Activated CD4-positive, CD25-positive, alpha-beta regulatory T cell treated with anti-CD3 and anti-CD28 coated beads, Interleukin-2, amount 50 U/mL, for 16 hours (primary cell): ENCODE measurements at places on chromosomes 4 and X.

- DNase-seq, result no peak
These were observed 127.5 kb upstream of the BMP3 start for GRCh38 chr4:80903020-80903419.

- DNase-seq, result no peak
These were observed 178.3 kb downstream of the CHIC2 start for GRCh38 chr4:53886090-53886489.

DNA sequence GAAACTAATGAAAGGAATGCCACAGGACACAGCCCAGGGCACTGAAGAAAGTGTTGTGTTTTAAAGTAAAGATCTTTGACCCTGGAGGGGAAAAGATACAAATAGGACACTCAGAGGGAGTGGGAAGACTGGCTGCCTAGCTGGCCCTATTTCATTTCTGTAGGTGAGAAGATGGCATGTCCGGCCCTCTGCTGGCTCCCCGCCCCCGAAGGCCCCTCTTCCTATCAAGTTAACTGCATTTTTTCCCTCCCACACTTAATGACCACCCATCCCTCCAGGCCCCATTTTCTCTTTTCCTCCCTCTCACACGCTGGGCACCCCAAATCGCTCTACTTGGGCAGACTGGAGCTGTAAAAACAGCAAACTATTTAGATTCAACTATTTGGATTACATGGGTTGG is 5.5 kb upstream of the TRIM75 start:
- no peak for DNase-seq

DNA sequence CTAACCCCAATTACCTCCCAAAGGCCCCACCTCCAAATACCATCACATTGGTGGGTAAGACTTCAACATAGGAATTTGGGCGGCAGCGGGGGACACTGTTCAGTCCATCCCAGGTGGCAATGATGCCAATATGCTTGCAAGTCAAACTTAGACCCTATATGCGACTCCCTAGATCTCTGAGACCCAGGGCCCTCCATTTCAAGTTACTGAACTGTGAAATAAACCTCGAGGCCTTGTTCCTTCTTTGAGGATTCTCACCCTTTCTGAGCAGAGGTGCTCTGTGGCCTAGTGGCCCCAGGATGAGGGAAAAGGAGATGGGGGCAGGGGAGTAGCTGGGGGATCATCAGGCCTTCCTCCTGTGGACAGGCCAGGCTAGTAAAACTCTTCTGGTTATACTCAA is 44.7 kb downstream of the CNGA2 start:
- no peak for DNase-seq

- DNase-seq, result no peak
These were observed 608 bp downstream of the TAF1 start for GRCh38 chrX:71366674-71367256.

- DNase-seq, result no peak
These were observed 29.3 kb downstream of the AFAP1 start for GRCh38 chr4:7910263-7910896.

DNA sequence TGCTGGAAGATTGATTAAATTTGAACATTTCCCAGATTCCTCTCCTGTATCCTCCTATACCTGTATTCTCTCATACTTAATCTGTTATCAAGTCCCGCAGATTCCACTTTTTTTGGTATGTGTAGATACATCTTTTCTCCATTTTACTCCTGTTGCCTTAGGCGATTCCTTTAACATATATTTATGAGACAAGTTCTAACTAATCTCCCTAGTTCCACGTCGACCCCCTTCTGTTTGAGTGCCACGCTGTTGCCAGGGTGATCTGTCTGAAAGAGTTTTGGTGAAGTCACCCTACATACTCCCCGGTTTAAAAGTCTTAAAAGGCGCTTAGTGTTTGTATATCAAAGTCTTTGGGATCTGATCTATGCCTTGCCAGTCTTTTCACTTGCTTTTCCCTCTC is 2.4 kb downstream of the HNRNPH2 start:
- no peak for DNase-seq

- DNase-seq, result no peak
These were observed 73.3 kb downstream of the FIP1L1 start for GRCh38 chr4:53450773-53451172.

GRCh38 chr4:98482847-98483806 is 175.3 kb downstream of the TSPAN5 start:
- no peak for DNase-seq

DNA sequence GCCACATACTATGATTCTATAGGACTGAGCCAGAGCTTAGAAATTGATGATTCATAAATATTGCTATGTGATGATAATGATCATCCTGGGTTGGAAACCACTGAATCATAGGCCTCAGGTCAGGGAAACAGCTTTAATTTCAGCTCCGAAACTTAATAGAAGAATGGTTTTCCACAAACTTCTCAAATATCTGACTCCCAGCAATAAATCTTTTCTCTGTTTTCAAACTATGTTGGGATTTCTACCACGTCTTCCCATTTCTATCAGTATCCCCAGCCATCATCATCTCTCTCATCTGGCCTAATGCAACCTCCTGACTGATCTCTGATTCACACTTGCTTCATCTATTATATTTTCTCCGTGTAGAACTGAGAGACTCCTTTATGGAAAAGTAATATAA is 521.8 kb upstream of the AGA start:
- no peak for DNase-seq

GRCh38 chr4:168028970-168029597 is 63.3 kb upstream of the ANXA10 start:
- no peak for DNase-seq

DNA sequence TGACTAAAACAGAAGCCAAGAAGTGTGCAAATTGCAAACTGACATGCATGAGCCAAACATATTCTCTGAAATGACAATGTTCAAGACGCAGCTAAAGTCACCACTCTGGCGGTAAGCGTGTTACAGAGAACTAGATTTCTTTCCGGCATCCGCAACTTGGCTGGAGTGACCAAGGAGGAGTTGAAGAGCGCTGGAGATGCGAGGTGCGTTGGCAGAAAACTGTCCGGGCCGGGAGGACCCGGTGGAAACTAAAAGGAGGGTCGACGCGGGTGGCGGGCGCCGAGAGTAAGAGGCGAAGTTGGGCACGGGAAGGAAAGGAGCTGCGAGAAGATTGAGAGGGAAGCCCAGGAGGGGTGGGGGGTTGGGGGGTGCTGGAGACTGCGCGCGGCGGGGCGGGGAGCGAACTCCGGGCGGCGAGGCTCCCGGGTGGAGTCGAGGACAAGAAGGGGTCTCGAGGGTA is 807 bp downstream of the SEL1L3 start:
- DNase-seq, result no peak

GRCh38 chrX:8565729-8566128 is 101.1 kb downstream of the VCX3B start:
- DNase-seq, result no peak

DNA sequence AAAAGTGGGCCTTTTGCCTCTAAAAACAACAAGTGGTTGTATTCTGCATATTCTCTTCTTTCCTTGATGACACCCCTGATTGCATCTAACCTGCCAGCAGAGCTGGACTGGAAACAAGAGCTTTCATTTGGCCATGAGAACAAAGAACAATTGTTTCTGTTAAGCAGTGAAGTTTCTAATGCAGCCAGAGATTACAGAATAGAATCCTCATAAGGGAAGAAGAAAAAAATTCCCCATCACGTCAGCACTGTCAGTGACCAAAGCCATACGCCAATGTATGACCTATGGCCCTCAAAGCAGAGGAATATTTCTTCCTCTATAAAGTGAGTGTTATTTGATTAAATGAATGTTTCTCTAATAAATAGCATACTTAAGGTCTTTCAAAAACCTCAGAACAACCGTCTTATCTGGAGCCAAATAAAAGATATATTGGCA is 529.1 kb upstream of the INTU start:
- DNase-seq, result no peak

DNA sequence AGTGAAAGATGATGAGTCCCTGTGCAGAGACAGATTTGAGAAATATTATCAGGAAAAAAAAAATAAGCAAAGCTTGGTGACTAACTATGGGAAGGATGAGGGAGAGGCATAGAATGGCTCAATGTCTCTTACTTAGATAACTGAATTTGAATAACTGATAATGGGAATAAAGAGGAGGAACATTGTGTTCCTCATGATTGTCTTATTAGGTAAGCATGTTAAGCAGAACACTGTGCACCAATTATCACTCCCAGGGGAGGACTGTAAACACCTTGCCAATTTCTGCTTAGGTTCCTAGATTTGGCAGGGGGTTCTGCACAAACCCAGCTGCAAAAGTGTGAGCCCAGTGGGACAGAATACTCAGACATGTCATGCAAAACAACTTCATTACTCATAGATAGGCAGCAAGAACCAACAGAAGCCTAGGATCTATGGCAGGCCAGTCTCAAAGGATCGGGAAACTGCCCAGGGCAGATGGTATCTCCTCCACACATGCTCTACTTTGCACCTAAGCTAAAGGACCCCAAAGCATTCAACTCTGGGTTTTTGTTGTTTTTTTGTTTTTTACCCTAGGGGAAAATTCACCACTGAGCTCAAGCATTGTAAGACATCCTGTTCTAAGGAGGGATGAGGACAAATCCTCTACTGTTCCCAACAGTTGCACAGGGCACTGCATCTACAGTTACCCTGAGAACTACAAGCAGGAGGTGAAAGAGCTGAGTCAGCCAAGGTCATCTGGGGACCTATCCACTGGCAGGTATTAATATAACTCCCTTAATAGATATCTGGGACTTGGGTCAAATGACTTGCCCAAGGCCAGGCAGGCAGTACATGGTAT is 907.0 kb downstream of the RAPGEF2 start:
- DNase-seq, result no peak

DNA sequence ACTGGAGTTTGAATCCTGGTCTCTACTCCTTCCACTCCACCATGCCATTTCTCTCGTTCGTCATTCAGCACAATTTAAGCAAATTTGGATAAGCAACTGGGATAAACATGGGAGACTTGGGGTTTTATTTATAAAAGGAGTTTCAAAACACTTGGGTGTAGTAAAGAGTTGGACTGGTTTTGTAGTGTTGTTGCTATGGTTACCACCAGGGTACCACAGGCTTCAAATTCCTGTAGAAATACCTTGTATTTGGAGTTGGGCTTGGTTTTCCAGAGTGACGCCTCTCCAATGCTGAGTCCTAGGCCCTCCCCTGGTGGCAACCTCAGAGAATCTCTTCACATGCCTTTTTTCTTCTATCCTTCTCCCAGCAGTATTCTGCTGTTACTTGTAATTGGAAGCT is 27.9 kb upstream of the PHOX2B start:
- no peak for DNase-seq

GRCh38 chrX:2301901-2302300 is 198.9 kb downstream of the DHRSX start:
- no peak for DNase-seq

- no peak for DNase-seq
These were observed 1.7 kb downstream of the ATP8A1 start for GRCh38 chr4:42655269-42655637.

DNA sequence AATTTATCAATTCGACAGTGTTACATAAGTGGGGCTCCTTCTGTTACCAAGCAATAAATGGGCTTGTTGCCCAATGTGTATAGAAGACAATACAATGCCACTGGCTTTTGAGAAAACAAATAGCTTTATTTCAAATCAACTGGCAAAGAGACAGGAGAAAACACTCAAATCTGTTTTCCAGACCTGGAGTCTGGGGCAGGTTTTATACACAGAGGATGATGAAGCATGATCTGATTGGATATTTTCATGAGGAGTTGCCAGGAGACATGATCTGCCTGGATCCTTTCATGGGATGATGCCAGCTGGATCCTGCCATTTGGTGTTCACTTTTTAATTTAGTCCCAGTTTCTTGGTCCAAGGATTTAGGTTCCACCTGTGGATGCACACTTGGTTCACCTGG is 287.9 kb downstream of the CXXC4 start:
- no peak for DNase-seq

- DNase-seq, result no peak
These were observed 21.5 kb upstream of the GATB start for GRCh38 chr4:151782296-151782695.
